ENCODE measurements at places on chromosomes 5 and 9.
A peak's percentile ranks its signal among the peaks of the same experiment; 100 is the strongest.

DNA sequence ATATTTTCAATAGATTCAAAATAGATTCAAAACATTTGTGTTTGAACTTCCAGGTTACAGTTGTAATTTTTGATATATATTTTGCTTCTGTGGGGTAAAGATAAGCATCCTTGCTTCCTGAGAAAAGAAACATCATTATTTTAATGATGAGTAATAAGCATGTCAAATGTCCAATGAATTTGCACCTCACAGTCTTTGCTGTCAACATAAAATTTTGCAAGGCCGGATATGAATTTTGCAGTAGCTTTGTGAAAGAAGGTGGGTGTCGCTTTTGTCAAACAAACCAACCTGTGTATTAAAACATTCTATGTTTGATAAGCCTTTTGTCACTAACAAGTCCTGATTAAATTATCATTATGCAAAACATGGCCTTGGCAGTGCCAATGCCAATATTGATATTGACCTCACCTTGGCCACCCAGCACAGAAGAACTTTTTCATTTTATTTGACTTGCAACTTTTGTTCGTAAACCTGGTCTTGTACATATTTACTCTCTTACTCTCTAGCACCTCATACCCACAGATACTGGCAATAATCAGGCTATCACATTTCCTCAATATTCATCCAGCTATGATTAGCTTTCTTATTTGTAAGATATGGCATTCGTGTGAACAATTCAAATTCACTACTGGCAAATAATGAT, 645.0 kb upstream of the KLF4 start:
- DNase-seq = no peak

GRCh38 chr9:105333076-105333475, 88.6 kb downstream of the SLC44A1 start:
- DNase-seq = no peak

DNA sequence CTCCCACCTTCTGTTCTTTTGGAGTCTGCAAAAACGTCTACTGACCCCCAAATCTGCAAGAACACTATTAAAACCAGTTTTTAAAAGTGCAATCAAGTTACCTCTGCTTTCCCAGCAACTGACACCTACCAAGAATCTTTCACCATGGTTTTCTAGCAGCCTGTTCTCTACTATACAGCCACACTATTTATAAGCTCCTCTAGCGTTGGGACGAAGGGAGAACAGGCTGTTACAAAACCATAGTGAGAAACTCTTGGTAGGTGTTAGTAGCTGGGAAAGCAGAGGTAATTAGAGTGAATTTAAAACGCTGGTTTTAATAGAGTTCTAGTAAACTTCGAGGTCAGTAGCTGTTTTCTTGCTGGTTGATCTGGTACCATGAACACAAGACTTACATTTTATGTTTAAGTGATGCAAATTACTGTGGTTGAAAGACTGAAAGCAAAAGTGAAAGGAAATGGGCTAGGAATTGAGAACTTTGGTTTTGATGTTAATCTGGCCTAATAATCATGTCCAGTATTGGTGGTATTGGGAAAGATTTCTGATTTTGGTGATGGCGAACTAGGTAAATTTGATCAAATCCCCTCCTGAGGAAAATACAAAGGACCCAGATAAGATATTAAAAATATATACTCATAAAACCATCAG, 5.3 kb downstream of the MROH2B start:
- DNase-seq = no peak

- no peak for DNase-seq
Observed at GRCh38 chr5:1018596-1018995, 10.0 kb downstream of the NKD2 start.

- DNase-seq = no peak
Observed at GRCh38 chr9:114503009-114503408, 2.3 kb downstream of the WHRN start.

DNA sequence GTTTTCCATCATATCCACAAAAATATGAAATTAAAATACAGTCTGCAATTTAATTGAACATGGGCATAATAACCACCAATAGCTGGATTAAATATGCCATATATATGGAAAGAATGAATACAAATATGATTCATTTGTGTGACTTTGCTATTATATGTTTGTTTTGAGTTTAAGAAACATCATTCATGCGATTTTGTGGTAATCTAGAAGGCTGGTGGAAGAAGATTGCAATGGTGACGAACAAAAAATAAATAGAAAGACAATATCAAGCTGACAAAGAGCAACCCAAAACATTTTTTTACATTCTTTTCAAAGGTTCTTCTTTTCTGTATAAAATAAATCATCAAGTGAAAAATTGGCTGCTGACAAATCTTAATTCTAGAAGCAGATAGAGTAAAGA, 610.0 kb downstream of the MAT2B start:
- DNase-seq = no peak

DNA sequence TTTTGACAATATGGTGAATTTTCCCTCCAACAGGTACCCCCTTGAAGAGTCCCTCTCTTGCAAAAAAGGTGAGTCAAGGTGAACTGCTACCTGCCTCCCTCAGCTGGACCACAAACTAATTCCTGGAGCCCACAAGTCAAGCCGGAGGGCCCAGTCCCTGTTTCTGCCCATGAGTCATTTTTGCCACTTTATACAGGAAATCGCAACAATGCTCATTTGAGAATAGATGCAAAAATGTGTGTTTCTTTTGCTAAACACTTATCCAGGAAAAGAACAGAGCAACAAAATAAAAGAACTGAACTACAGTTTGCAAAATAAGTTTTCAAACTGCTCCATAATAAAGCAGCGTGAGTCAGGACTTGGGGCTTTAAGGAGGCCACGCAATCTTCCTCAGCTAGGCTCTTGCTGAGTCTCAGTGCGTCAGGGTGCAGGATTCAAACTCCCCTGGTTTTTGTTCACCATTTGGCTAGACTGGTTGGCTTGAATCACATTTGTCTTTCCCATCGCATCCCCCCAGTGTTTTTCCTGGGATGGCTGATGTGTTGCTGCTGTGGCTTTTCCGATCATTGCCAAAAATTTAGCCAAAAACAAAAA, 102.7 kb downstream of the GOLPH3 start:
- no peak for DNase-seq

GRCh38 chr9:130835441-130836298, 616 bp downstream of the ABL1 start:
- peak; percentile 34 for DNase-seq

DNA sequence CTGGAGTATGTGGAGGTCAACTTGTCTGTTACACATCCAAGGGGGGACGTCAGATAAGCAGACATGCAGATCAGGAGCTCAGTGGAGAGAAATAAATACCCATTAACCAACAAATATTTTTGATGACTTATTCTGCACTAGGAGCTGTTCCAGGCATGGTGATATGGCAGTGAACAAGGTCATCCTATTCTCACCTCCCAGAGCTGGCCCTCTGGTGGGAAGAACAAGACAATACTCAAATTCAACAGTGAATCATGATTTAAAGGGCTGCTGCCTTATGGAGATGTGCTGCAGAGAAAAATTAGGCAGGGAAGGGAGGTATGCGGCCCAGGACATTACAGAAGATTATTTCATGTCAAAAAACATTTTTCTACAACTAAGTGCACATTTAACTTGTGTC, 36.5 kb downstream of the SYK start:
- DNase-seq = no peak

- DNase-seq = no peak
Observed at GRCh38 chr5:140555747-140556312, 1.4 kb downstream of the SRA1 start.

GRCh38 chr5:83031381-83031780, 45.8 kb downstream of the TMEM167A start:
- no peak for DNase-seq

DNA sequence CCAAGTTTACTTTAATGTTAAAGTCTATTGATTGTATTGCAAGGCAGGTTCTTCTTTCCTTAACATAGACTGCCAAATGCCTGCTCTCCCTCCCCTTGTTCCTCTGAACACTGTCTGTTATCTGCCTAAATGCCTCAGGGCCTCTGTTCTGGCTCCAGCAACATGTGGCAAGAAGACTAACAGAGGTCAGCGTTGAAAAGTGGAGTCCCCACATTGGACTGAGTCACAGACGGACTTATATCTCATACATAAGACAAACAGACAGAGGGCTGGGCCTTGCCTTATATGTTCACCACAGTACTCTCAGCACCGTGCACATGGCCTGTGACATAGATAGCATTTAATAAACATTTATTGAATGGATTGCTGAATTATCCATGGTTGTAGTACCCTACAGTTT, 91.4 kb downstream of the TSSK1B start:
- no peak for DNase-seq

GRCh38 chr9:101840694-101841188, 102.3 kb upstream of the GRIN3A start:
- no peak for DNase-seq

DNA sequence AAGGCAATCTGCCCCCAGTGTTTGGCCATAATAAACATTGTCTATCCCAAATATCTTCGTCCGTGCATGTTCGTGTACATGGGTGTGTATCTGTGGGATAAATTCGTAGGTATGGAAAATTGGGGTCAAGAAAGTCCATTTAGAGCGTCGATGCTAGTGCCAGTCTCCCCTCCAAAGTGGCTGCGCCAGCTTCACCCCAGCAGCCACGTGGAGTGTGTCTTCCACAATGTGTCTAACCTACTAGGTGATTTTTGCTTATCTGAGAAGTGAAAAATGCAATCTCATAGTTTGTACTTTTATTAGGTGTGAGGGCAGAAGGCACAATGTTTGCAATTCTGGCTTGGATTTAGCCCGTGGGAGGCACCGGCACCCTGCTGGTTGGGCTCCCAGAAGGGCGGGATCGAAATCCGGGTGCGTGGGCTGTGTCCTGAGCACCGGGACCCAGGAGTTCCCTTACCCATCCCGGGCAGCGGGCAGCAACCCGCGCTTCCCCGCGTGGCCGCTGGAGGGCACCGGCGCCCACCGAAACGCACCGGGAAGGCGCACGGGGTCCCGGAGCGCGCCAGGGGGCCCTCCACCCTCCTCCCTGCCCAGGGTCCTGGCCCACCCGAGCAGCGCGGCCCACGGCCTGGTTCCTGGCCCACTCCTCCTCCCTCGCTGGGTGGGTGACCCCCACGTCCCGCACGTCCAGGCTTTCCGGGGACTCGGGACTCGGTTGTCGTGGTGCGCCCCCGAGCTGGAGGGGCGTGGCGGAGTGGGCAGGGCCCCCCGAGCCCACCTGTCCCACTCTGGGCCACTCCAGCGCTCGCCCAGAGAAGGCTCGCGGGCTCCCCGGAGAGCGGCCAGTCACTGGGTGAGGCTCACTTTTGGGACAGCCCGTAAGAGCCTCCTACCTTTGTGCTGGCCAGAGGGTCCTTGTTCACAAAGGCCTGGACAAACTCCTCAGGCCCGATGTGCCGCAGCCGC, 55.4 kb upstream of the RNF130 start:
- peak; percentile 41 for DNase-seq

- no peak for DNase-seq
Observed at GRCh38 chr5:127085371-127085770, 12.1 kb upstream of the C5orf63 start.

GRCh38 chr5:128708841-128709240, 170.8 kb upstream of the FBN2 start:
- DNase-seq = no peak

Data from activated CD8-positive, alpha-beta memory T cell treated with anti-CD3 and anti-CD28 coated beads, Interleukin-2, amount 50 U/mL, for 4 hours (primary cell).